ENCODE measurements at places on chromosomes 16 and 17.

DNA sequence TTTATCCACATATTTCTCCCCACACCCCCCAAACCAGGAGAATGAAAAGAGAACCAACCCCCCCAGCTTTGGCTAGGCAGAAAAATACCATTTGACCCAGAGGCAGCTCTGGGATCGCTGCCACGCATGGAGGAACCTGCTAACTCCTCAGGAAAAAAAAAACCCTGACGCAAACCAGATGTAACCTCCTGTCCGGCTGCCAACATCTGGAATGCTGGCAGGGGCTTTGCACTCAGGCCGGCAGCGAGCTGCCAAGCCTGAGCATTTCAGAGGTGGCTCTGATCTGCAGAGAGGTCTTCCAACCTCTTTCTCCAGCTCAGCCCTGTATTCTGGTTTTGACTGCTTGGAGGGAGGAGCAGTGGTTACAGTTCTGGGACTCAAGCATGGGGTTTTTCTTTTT lies 8.2 kb downstream of the IGFBP4 start:
- peak; percentile 95 for DNase-seq

GRCh38 chr17:15143524-15143923 lies 121.6 kb downstream of the PMP22 start:
- DNase-seq: no peak

DNA sequence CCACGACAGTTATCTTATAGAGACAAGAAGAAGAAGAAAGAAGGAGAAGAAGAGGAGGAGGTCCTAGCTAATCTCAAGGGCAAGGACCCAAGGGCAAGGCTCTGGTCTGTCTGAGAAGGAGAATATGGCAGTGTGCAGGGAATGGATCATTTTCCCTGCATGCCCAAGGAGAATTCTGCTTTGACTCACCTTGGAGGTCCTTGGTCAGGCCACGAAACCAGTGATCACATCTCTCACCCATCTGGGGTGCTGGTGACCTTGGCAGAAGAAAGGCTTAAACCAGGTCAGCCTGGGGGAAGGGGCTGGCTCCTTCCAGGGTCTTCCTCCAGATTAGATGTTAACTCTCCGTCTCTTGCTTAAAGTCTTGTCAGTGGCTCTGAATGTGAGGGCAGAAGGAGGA lies 1.6 kb upstream of the FMNL1 start:
- no peak for DNase-seq

- peak; percentile 83 for DNase-seq
These were observed 4.2 kb upstream of the MAP3K14 start for GRCh38 chr17:45320931-45321461.
